ENCODE measurements at places on chromosomes 3 and 15.

DNA sequence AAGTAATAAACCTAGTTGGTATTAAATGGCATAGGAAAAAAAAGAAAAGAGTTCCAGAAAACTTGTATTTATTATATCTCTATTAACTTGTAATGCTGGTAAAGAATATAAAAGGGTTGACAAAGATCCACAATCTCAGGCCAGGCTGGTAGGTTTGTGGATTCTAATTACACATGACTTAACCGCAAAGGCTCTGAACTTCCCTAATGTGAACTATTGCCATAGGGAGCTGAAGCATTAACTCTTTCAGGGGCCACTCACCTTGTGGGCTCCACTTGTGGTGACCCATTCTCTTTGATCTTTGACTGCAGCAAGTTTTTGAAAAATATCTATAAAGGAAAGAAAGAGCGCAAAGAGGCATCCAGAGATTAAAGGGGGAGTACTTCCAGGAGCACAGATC is 58.5 kb downstream of the NEK10 start:
- H3K27me3 ChIP-seq = no peaks in the 10 kb centered on the region
- DNase-seq = no peak
- no peaks in the 10 kb centered on the region for H3K36me3 ChIP-seq
- no peak overlapping the region for H3K4me3 ChIP-seq
- no peak overlapping the region for H3K27ac ChIP-seq

- no peak overlapping the region for H3K4me3 ChIP-seq
- no peak overlapping the region for H3K27ac ChIP-seq
Measured at GRCh38 chr15:101635944-101636727, 16.0 kb downstream of the TM2D3 start.

GRCh38 chr3:167811031-167811430 is 75.5 kb downstream of the SERPINI1 start:
- no peaks in the 10 kb centered on the region for H3K36me3 ChIP-seq
- H3K27me3 ChIP-seq = no peaks in the 10 kb centered on the region
- DNase-seq = no peak
- H3K4me1 ChIP-seq = no peaks in the 10 kb centered on the region
- no peak overlapping the region for H3K4me3 ChIP-seq

DNA sequence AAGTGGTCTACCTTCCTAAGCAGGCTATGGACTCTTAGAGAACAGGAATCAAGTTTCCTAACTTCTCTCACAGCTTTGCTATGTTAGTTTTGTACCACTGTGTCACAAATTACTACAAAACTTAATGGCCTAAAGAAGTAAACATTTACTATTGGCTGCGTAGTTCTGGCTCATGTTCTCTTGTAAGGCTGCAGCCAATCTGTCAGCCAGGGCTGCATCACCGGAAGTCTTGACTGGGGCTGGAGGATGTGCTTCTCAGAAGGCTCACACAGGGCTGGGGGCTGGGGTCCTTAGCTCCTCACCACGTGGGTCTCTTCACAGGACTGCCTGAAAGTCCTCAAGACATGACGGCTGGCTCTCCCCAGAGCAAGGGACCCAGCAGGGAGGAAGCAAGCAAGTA is 15.5 kb downstream of the STIMATE start:
- H3K27ac ChIP-seq = no peak overlapping the region
- peaks cover 42% of the 10 kb centered on the region for H3K4me1 ChIP-seq
- no peak for DNase-seq
- no peaks in the 10 kb centered on the region for H3K27me3 ChIP-seq
- no peak overlapping the region for H3K4me3 ChIP-seq

DNA sequence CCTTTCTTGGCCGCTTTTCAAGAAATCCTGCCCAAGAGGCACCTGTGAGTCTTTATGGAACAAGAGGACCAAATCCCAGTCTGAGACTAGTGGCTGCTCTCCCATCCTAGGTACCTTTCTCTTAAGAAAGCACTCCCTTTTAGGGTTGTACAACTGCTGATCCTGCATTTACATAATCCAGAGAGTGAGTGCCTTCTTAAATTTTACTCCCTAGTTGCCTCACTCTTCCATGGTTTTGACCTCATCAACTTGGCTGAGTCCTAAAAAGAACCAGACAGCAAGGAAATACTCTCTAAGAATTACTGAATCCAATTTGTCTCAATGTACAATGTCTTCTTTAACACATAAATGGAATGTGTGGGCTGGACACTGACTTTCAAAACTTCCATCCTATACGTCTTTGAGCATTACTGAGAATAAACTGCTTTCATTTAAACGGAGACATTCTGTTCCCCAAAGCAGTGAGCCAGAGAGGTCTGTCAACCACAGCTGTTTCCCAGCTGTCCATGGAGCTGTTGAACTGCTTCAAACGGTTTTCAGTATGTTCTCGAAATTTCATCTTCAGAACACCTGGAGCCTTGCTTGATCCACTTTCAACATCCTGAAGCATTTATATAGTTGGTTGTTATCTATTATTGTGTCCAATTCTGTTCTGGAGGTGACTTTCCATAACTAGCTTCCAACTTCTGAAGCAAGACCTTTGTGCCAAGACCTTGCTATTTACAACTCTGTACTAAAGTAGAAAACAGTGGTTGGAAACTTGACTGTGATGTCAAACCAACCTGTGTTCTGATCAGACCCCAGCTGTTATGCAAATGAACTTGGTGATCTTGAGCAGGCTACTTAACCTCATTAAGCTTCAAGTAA is 179.1 kb downstream of the SLC9A9 start:
- no peak for DNase-seq
- H3K4me1 ChIP-seq = peaks cover 14% of the 10 kb centered on the region
- H3K36me3 ChIP-seq = peaks cover 9% of the 10 kb centered on the region
- H3K27ac ChIP-seq = no peak overlapping the region
- no peaks in the 10 kb centered on the region for H3K27me3 ChIP-seq

DNA sequence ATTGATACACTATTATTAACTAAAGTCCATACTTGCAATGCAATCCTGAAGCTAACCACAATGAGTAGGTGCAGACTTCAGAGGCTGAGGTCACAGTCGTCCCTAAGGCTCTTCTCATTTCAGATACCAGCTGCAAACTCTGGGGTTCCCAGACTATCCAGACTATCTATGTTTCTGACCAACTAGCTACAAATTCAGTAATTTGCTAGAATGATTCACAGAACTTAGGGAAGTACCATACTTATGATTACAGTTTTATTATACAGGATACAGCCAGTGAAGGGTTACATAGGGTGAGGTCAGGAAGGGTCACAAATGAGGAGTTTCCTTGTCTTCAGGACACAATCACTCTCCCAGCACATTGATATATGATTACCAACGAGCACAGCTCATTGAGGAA is 36.5 kb downstream of the PPM1L start:
- peaks cover 5% of the 10 kb centered on the region for H3K4me1 ChIP-seq

Measured in activated T-cell treated with anti-CD3 and anti-CD28 coated beads, Interleukin-2, amount 50 U/mL, for 72 hours (primary cell).